Breast epithelium (tissue), 4 donors: ENCODE measurements at places on chromosomes 4 and X.

GRCh38 chr4:76738086-76738931 is 159.6 kb downstream of the SOWAHB start:
- DNase-seq: no peak

GRCh38 chrX:134513091-134513490 is 53.1 kb downstream of the HPRT1 start:
- no peak for DNase-seq

- no peak for DNase-seq
Observed at GRCh38 chr4:138114434-138114833, 127.7 kb downstream of the SLC7A11 start.

DNA sequence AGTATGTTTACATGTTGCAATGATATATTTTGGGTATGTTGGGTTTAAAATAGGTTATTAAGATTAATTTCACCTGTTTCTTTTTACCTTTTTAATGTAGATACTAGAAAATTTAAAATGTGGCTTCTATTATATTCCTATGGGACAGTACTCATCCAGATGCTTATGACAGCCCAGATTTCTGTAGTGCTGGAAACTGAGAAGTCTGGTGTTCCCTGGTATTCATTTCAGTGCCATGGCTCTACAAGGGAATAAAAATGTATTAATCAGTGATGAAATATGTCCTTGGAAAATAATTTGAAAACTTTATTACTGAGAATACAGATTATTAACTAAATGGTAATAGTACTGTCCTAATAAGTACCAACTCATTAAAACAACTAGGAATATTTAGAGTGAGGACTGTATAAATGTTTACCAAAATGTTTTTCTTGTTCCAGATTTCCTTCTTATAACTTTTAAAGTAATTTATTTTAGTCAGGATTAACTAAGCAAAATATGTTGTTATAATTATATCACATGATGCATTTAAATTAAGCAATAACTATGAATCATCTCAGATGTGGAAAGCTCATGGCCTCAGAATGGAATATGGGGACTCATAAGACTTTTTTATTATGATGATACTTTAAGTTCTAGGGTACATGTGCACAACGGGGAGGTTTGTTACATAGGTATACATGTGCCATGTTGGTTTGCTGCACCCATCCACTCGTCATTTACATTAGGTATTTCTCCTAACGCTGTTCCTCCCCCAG is 25.3 kb downstream of the ARHGAP24 start:
- DNase-seq: no peak

DNA sequence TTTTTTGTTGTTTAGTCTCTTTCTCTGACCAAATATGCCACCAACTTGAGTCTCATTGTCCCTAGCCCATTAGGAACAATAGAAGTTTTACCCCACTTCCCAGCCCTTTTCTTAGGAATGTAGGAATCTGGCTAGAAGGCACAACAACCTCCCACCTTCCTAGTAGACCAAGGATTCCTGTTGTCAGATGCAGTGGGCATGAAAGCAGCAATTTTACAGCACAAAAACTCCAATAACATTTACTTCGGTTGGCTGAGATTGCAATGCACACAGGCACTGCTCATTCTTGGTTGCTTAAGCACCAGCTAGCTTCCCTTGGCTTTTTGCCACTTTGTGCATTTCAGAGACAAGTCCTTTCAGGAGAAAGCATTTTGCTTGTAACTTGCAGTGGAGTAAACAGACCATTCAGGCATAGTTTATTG is 312.8 kb downstream of the TENM3 start:
- no peak for DNase-seq

- DNase-seq: no peak
Observed at GRCh38 chr4:19239565-19239964, 1012.1 kb upstream of the SLIT2 start.

GRCh38 chrX:86047174-86047935 is at the start of gene CHM:
TSS of gene CHM (minus strand) at chrX:86047558. CDS start at chrX:86047532, 26 bp downstream.
- DNase-seq: no peak

- no peak for DNase-seq
Observed at GRCh38 chrX:124393659-124394058, 47.3 kb downstream of the SH2D1A start.

- no peak for DNase-seq
Observed at GRCh38 chr4:155249016-155249566, 40.7 kb downstream of the NPY2R start.

- DNase-seq: no peak
Observed at GRCh38 chr4:81628489-81628888, 156.8 kb upstream of the RASGEF1B start.

DNA sequence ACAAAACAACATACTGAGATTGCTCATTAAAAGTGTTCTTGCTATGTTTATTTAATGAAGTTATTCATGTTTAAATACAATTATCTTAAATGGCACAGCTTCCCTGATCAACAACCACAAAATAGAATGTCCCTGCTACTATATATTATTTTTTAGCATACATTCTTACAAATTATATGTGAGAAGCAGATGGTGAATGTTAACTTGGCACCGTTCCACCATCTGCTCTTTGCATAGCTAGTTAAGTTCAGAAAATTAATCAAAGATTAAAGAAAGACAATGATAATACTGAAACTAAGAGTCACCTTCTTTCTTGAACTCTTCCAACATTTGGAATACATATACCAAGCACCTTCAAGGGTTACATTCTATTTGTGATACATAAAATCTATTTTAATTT is 94.2 kb downstream of the PPP3CA start:
- no peak for DNase-seq

- peak; percentile 40 for DNase-seq
Observed at GRCh38 chr4:617644-618641, 7.4 kb upstream of the PDE6B start.

DNA sequence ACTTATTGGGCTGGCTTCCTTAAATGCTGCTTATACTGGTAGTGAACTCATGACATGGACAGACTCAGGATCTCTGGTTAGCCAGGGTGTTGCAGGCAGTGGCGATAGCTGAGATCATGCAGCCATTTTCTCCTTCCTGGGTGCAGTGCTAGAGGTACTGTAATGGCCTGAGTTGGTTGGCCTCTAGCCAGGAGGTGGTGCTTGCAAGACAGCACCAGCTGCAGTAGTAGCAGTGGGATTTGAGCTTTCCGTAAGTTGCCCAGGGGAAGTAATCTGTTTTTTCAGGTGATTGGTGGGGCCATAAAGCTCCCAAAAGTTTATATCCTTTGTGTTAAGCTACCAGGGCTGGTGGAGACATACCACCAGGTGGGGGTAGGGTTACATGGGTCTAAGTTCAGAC is 45.1 kb upstream of the AADAT start:
- DNase-seq: no peak

DNA sequence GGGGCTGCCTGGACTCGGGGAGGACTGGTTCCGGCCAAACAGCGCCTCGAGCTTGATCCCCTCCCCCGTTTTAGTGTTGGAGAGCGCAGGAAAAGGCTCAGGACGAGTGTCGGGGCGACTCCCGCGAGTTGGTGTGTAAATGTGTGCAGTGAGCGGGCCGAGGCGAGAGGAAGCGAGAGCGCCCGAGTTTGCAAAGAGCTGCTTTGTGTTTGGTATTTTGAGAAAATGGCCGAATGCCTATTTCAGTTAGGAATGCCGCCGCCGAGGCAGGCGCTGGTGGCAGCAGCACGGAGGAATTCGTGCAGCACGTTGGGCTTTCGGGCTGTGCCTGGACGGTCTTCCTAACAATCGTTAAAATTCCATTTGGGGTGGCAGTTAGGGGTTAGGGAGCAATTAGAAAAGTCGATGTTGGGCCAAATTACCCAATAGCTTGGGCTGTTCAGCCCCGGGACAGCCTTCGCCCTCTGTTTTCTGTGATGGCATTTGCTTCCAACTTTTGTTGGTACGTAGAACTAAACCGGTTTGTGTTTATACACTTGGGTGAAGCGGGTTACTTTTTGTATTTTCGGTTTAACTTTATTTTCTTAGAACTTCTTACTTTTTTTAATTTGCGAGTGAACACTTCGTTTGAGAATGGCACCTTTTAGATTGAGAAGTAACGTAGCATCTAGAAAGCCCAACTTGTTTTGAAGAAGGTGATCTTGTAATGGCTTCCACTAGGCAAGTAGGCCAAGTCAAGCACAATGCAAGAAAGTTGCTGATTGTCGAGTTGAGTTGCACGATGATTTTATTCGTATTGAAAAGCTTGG is 1.6 kb downstream of the REST start:
- DNase-seq: no peak

GRCh38 chrX:11190745-11191510 is 79.8 kb downstream of the HCCS start:
- DNase-seq: no peak

- no peak for DNase-seq
Observed at GRCh38 chr4:76515975-76516843, 81.2 kb downstream of the SHROOM3 start.

GRCh38 chrX:68354879-68355628 is 78.2 kb downstream of the OPHN1 start:
- no peak for DNase-seq

DNA sequence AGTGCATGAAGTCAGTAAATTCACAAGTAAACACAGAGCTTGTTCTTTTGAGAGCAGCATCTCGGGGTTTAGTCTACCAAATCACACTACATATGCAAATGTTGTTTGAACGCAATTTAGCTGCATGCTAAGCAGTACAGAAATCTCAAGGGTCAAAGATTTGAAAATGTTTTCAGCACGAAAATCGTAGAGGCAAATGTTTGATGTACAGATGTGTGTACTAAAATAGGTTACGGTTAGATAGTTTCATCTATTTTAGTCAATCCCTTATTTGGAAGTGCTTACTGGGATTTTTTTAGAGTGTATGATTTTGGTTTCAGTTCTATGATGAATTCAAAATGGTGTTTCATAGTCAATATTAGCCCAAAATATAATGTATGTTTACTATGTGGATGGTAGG is 1928.2 kb upstream of the TENM3 start:
- no peak for DNase-seq

DNA sequence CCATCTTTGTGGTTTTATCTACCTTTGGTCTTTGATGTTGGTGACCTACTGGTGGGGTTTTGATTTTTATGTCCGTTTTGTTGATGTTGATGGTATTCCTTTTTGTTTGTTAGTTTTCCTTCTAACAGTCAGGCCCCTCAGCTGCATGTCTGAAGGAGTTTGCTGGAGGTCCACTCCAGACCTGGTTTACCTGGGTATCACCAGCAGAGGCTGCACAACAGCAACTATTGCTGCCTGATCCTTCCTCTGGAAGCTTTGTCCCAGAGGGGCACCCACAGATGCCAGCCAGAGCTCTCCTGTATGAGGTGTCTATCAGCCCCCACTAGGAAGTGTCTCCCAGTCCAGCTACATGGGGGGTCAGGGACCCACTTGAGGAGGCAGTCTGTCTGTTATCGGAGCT is 199.3 kb upstream of the WDFY3 start:
- DNase-seq: no peak

DNA sequence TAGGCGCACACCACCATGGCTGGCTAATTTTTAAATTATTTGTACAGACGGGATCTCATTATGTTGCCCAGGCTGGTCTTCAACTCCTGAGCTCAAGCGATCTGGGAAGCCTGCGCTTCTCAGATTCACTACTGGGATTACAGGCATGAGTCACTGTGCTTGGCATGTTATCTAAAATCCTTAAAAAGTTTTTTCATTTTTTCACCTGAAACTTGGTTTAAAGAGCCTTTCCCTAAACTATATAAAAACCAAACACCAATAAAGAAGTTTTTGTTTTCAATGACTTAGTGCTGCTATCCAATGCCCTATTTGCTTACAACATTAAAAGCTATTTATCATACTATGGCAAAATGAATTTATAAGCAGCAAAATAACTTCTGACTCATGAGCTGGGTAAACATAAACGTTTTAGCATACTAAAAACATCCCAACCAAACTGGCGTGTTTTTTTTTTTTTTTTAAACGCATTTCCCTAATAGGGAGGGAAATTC is 127.8 kb downstream of the UBE2K start:
- no peak for DNase-seq

- DNase-seq: no peak
Observed at GRCh38 chr4:55770662-55771061, 48.9 kb upstream of the EXOC1L start.

DNA sequence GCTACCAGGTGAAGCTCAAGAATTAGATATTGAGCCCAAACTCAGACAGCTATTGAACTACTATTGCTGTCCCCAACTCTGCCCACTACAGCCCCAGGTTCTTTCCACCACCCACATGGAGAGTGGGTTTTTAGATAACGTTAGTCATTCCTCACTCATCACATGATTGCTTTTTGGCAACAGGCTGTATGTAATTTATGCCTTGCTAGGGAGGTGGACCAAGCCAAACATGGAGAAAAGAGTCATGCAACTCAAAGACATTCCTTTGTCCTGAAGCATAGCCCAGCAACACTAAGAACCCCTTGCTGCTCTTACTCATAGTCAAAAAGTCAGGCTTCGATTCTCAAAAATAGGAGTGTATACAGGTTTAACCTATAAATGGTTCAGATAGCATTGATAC is 275.9 kb upstream of the VCX3A start:
- DNase-seq: no peak

- no peak for DNase-seq
Observed at GRCh38 chr4:78032446-78032845, 24.7 kb upstream of the FRAS1 start.

GRCh38 chrX:115564243-115564642 is 3.3 kb downstream of the PLS3 start:
- DNase-seq: no peak

GRCh38 chrX:40468033-40468846 is 112.5 kb upstream of the ATP6AP2 start:
- DNase-seq: no peak

DNA sequence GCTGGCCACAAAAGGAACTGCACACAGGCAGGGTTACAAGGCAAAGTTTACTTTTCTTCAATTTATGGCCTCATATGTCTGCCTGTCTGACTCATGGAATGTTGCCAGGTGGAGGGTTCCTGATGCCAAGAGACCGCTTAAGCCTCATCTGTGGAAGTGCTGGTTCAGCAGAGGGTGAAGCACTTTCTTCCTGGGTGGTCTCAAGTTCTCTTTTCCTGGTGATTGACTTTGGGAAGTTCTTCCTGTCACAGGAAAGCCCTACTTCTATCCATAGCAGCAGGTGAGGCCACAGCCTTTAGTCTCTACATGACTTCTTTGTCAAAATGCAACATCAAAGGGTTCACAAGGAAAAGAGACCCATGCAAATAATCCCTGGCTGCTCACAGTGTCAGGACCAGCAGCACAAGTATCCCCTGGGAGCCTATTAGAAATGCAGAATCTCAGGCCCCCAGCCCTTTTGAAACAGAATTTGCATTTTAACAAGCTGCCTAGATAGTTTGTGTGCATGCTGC is 81.4 kb upstream of the IGFBP7 start:
- DNase-seq: no peak

GRCh38 chr4:161704653-161705052 is 459.1 kb downstream of the FSTL5 start:
- no peak for DNase-seq

GRCh38 chr4:17352357-17352756 is 159.5 kb downstream of the QDPR start:
- no peak for DNase-seq

DNA sequence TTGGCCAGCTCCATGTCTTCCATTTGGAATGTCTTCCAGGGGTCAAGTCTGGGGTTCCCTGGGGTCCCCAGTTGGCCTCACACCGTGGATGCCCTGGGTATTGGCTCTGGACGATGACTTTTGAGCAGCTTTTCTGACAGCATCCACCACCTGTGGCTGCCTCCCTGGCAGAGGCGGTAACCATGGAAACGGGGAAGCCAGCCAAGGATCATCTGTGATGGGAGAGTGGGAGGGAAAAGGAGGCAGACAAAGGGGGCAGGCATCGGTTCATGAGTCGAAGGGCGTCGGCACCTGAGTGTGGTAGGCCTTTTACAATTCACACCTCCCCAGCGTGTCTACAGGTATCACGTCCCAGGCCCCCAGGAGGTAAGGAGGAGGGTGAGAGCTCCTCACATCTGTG is 152.2 kb downstream of the ASMT start:
- no peak for DNase-seq
